Ecto neural progenitor cell (in vitro differentiated cells): ENCODE measurements at places on chromosomes 3 and 15.

GRCh38 chr15:77747175-77748077 lies 114.7 kb upstream of the LINGO1 start:
- no peak for DNase-seq

GRCh38 chr3:19457449-19457848 lies 309.1 kb downstream of the KCNH8 start:
- no peak for DNase-seq

- DNase-seq: peak; percentile 39
Measured at GRCh38 chr3:13890377-13891016, 10.6 kb upstream of the WNT7A start.

DNA sequence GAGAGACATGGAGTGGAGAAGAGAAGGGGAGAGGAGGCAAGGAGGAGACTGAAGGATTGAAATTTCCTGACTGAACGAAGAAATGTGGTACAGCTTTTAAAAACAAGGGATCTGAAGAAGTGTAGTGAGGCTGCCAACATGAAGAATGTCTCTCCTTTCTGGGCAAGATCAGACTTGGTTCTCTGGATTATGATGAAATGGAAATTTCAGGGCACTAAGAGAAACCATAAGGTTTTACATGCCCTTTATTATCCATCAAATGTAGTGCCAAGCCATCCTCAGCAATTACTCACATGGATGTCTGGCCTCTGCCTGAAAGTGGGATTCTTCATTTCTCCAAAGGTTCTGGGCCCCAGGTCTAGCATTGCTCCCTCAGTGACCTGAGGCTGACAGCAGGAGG lies 77.6 kb upstream of the CCDC80 start:
- DNase-seq: no peak

- no peak for DNase-seq
Measured at GRCh38 chr15:62665449-62665848, 377.1 kb upstream of the TPM1 start.

- no peak for DNase-seq
Measured at GRCh38 chr3:23659840-23660430, 145.8 kb upstream of the UBE2E1 start.

DNA sequence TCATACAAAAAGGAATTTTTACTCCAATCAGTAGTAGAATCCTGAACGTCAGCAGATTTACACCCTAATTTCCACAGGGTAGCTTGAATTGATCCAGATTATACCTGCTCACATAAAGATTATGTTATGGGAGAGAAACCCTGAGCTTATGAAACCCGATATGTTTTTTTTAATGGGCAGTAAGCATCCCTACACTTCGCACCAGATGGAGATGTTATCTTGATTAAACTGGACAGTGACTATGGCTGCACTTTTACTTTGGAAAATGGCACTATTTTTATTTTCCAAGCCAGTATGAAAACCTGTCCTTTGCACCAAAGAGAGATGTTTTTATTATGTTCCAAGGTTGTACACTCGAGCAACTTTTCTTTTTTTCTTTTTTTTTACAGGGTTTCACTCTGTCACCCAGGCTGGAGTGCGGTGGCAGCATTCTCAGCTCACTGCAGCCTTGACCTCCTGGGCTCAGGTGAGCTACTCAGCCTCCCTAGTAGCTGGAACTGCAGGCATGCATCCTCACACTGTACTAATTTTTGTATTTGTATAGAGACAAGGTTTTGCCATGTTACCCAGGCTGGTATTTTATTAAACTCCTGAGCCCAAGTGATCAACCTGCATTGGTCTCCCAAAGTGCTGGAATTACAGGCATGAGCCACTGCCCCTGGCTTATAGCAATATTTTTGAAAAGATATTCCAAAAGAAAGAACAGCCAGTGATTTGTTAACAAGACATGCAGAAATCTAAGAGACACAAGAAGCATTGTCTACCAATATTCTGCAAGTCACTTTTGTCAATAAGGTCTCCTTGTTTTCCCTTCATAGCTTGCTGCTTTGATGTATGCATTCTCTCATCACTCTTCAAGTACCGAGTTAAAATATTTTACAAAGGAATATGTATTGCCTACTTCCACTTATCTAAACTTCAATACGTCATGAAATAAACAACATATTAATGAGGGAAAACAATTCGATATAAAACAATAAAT lies 1412.6 kb downstream of the ZPLD1 start:
- no peak for DNase-seq

GRCh38 chr15:48896869-48897814 lies 19.2 kb downstream of the EID1 start:
- DNase-seq: no peak

GRCh38 chr3:37093481-37093880 lies 80.9 kb downstream of the LRRFIP2 start:
- DNase-seq: no peak

- DNase-seq: no peak
Measured at GRCh38 chr15:26224266-26224665, 361.1 kb upstream of the ATP10A start.

GRCh38 chr3:155790272-155790925 lies 15.7 kb downstream of the C3orf33 start:
- DNase-seq: no peak

DNA sequence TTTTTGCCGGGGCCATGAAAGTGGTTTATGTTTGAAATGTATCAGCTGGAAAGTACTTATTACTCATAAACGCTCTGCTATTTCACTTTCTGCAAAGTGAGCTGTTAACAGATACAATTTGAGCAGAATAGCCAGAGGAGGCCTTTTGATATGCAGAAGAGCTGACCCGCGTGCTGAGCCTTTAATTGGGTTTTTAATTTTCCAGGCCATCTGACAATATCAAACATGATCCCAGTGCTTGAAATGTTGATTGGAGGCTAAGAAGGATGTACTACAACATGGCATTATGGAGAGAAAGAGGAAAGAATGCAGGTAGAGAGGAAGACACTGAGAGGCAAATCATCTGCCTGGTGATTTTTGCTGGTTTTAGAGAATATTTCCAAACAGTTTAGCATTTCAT lies 261.3 kb upstream of the MEIS2 start:
- no peak for DNase-seq

GRCh38 chr15:81432179-81432578 lies 58.2 kb upstream of the TMC3 start:
- no peak for DNase-seq

GRCh38 chr3:99319961-99320360 lies 318.4 kb upstream of the COL8A1 start:
- DNase-seq: no peak
